ENCODE measurements at places on chromosomes 3 and 15. TPM values are rescaled to one million over a fixed set of nuclear protein-coding genes. Genes with fewer than 3 reads are reported as not detected.

ZMAT3 gene
- 49.3 TPM for total RNA-seq

PLSCR4 gene
- total RNA-seq, result 1.7 TPM

RTP3 gene
- not detected for total RNA-seq

SUSD5 gene
- total RNA-seq, result 1.4 TPM

CLRN1 gene
- total RNA-seq, result not detected

CELF6 gene
- 0.41 TPM for total RNA-seq

AMT gene
- 4.9 TPM for total RNA-seq

TMEM212 gene
- not detected for total RNA-seq

TMEM158 gene
- 1.1 TPM for total RNA-seq

CCR3 gene
- total RNA-seq, result not detected

B3GALNT1 gene
- 29.0 TPM for total RNA-seq

STAB1 gene
- 1.1 TPM for total RNA-seq

ZNF385D gene
- not detected for total RNA-seq

IQCF5 gene
- not detected for total RNA-seq

NSMCE3 gene
- 18.3 TPM for total RNA-seq

WDR72 gene
- total RNA-seq, result 0.62 TPM

CHST13 gene
- not detected for total RNA-seq

SLC12A1 gene
- total RNA-seq, result not detected

All from kidney epithelial cell (primary cell).